ENCODE measurements at places on chromosomes 7 and 10.

- DNase-seq, result no peak
Observed at GRCh38 chr10:49274886-49275285, 24.1 kb upstream of the C10orf71 start.

- no peak for DNase-seq
Observed at GRCh38 chr10:47326927-47327330, 4.7 kb downstream of the GDF2 start.

- DNase-seq, result no peak
Observed at GRCh38 chr7:117077658-117078057, 124.4 kb downstream of the ST7 start.

DNA sequence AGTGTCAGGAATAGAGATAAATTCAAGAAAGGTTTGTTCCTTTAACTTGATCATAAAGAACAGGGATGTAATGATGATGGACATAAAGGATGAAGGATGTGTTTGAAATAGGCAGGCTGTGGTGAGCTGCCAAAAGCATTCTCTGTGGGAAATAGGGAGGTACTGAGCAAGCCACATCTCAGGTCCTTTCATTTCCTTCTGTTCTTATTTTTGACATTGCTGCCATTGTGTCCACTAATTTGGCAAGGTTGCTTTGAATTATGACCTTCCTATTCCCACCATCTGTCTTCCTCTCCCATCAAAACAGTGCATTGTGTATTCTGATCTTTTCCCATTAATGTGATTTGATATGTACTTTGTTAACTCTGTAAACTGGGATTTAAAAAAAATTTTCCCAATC is 9.4 kb downstream of the SCRN1 start:
- DNase-seq, result no peak

DNA sequence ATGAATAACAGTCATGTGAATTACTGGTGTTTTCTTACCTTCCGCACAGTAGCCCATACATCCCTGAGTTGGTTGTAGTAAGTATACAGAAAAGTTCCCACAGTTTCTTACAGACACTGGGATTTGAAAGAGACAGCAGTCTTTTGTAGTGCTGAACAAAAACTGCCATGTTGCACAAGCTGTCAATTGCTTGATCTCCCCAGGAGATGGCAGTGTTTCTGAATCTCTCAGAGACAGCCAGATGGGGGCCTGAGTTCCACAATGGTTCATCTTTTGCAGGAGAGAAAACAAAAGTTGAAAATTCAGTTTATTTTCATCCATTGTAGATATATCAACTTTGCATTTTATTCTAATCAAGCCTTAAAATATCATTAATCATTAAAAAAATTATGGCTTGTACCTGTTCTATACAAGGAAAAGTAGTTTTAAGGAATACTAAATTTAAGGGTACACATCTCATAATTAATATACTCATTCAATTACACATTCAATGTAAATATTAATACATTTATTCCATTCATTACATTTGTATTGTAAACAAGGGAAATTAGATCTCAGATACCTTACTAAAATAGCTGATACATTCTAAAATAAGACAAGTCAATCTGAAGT is 14.5 kb downstream of the VWDE start:
- peak; percentile 70 for DNase-seq

DNA sequence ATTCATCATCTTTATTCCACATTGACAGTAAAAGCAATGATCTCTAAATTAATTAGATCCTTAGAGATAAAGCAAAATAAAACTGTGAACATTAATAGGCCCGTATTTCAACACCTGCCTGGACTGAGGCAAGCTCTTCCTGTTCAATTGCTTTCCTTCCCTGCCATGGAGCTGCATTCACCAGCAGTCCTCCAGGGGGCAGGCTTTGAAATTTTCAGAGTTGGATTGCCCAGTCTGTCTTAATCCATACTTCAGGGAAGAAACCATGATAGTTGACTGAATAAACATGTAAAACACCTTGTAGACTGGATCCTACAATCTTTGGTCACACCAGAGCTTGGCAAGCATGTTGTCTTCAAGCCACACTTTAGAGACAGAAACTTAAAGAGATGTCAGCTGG is 936.6 kb downstream of the NRG3 start:
- peak; percentile 2 for DNase-seq

DNA sequence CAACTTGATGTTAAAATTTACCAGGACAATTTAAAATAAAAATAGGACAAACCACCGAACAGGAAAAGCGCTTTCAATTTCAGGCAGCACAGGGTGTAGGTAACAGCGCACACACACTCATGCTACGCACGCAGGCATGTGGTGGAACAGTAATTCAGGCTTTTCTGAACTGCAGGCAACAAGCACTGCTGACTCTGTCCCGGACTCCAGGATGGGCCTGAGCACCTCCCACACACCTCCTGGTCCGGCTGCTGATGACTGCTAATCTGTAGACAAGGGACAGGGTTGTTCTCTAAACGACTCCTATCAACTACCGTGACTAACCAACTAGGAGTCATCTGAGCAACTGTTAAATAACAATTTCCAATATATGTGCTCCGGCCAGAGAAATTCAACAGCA is 192.6 kb upstream of the FRMD4A start:
- no peak for DNase-seq

DNA sequence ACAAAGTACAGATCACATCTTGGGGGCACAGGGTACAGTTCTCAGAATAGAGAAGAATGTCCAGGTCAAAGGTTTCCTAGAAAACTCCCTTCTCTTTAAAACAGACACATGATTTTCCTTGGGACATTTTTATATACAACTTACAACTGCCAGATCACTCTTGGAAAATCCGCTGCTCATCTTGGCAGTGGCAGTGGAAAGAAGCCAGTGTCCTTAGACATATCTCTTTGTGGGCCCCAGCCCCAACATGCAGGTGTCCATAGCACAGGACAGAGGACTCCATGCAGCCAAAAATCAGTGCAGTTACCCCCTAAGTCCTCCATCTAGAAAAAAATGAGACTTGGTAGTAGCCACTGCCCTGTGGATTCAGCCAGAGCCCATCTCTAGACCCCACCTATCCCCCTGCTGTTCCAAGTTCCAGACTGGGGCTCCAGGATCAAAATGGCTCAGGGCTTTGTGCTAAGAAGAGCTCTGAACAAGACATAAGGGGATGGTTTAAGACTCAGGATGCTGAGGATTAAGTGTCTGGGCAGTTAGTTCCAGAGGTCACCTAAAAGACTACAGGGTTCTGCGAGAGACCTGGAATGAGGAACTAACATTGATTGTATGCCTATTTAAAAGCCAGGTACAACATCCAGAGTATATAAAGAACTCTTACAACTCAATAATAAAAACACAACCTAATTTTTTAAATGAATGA is 34.4 kb downstream of the HIPK2 start:
- DNase-seq, result no peak

- peak; percentile 72 for DNase-seq
Observed at GRCh38 chr10:63421591-63421990, 44.2 kb downstream of the JMJD1C start.

DNA sequence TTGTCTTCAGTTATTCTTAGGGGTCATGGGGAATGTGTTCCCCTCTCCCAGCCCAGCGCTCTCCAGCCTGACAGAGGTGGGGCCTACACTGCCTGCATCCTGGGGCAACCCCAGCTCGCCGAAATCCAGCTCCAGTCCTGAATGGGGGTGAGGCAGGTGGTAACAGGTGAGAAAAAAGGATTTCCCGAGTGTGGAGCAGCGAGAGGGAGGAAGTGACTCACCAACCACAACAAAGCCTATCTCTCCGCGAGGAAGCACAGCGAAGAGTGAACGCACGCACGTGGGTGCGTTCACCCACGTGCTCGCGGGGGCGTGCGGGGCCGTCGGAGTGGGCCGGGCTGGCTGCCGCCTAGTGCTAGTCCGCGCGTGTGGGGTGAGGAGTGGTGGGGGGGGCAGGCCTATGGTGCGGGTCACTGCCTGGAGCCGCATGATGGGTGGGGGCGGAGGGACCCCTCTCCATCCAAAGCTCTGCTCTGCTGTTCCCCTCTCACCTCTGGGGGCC is 855 bp upstream of the PALD1 start:
- no peak for DNase-seq
